Hematopoietic multipotent progenitor cell treated with erythropoietin and hydrocortisone succinate and interleukin-3 and kit ligand, for 17 days (in vitro differentiated cells): ENCODE measurements at places on chromosomes 11 and 22.

DNA sequence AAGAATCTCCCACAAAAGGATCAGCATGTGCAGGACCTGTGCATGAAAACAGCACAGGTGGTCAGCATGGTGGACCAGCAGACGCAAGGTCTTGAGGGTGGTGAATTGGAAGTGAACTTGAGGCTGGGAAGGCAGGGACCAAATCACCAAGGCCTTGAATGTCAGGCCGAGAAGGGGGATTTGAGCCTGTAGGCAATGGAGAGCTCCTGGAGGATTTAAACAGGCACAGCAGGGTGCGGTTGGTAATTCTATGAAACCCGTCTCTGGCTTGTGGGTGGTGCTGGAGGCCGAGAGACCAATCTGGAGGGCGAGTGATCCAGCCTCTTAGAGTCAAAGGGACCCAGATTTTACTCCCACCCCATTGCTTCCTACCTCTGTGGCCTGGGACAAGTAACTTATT lies 2.4 kb downstream of the TSKU start:
- peak; percentile 19 for DNase-seq

- no peak for DNase-seq
These were observed 12.5 kb downstream of the SLC6A5 start for GRCh38 chr11:20611892-20612291.

DNA sequence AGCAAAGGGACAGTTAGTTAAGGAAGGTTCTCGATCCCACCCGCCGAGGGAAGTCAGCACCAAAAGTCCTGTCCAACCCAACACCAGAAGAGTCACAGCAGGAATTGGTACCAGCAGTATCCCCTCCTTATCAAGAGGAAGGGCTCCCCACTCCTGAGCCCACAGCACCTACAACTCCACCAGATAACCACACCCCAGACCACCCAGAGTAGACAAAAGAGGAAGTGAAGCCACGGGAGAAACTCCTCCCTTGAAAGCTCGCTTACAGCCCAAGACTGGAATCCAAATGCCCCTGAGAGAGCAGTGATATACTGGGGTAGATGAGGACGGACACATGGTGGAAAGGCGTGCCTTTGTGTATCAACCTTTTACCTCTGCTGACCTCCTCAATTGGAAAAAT lies 7.3 kb upstream of the CD5 start:
- no peak for DNase-seq

DNA sequence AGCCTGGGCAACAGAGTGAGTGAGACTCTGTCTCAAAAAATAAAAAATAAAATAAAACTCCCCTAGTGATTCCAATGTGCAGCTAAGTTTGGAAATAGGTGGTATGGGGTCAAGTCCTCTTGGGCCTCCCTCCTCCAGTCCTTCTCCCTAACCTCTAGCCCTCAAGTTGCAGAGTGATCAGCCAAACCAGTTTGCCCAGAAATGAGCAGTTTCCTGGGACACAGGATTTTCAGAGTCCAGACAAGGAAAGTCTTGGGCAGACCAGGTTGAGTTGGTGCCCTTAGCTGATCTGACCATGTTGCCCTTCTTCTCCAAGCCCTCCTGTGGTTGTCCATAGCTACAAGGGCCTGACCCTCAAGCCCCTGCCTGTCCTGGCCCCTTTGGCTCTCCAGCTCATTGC lies 7.9 kb downstream of the TCN2 start:
- DNase-seq = no peak

DNA sequence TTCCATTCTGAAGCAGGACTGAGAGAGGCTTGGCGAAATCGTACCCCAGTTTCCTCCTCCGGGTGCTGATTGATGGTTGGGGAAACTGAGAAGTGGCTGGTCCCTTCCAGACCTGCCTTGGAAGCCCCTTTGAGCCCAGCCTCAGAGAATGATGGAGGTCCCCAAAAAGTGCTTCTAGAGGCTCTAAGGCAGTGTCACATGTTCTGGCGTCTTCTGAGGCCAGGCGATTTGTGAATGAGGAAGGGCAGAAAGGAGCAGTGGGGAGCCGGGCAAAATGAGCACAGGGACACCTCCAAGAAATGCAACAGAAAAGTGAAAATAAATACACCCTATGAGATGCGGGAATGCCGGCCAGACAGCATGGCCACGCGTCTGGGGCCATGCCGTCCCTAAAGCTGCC lies 1.0 kb upstream of the LIF start:
- DNase-seq = no peak

DNA sequence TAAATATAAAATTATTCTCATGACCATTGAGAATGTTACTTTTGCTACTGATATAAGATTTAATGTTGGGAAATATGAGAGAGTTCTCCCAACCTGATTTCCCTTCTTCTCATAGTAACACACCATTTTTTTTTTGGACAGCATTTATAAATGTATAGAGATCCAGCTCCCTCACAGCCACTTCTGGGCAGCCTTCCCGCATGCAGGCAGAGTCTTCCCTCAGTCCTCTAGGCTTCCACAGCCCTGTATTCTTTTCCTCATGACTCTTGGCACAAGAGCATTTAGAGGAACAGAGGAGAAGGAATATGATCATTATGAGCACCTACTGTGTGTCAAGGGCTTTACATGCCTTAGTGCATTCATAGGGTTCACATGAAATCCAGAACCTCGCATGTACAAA lies 9.0 kb downstream of the DTX4 start:
- no peak for DNase-seq

- DNase-seq = no peak
These were observed 16.6 kb downstream of the TUG1 start for GRCh38 chr22:30985561-30986208.

- no peak for DNase-seq
These were observed 4.6 kb downstream of the CD151 start for GRCh38 chr11:837189-837989.

- no peak for DNase-seq
These were observed 639 bp downstream of the TRIOBP start for GRCh38 chr22:37697538-37697835.

- DNase-seq = no peak
These were observed 13.0 kb upstream of the MYRF start for GRCh38 chr11:61739413-61739812.

DNA sequence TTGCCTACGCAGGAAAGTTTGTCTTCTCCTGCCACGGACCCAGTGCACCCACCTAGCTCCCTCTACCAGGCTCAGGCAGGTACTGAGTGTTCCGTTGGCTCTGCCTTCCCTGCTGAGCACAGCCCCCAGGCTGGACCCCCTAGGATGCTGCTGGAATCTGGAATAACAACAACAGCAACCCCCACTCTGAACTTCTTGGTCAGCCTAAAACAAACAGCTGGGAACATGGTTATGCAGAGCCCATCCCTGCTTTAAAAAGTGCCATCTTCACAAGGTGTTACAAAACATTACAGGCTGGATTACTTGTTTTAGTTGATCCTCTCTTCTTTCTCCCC lies 1.8 kb downstream of the OPCML start:
- no peak for DNase-seq

- no peak for DNase-seq
These were observed 2.0 kb downstream of the FIBIN start for GRCh38 chr11:26995701-26996460.

DNA sequence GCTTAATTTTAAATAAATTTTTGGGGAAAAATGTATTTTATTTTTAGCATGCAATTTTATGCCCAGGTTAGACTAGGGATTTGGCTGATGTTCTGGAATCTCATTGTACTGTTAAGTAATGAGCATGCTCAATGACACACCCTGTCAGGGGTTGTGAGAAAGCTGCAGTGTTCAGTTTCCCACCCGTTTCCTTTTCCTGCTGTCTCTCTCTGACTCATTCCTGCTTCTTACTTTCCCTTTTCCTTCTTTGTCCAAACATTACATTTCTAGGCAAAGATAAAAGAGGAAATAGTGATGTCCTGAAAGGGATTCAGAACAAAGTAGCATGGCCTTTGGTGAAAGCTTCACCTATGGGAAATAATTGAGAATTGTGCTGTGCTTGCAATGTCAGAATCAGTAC lies 22.7 kb downstream of the OOSP3 start:
- no peak for DNase-seq

GRCh38 chr22:43274595-43275240 lies 68.5 kb downstream of the SCUBE1 start:
- no peak for DNase-seq

DNA sequence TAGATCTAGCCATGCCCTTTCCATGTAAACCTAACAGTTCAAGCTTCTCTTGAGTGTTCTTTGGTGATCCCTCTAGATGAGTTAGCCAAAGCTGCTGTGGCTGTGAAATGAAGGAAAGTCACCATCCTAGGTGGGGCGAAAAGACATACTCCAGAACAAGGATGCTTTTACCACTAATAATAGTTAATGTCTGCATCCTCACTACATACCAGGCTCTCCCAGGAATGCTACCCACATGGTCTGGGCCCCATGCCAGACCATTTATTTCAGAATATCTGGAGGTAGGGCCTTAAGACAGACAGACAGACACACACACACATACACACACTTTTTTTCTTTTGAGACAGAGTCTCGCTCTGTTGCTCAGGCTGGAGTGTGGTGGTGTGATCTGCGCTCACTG lies 14.7 kb downstream of the ABTB2 start:
- DNase-seq = no peak

- no peak for DNase-seq
These were observed 507.1 kb upstream of the CCDC90B start for GRCh38 chr11:83793310-83793709.

GRCh38 chr11:105857728-105858127 lies 164.3 kb downstream of the MSANTD4 start:
- DNase-seq = no peak

GRCh38 chr22:23583836-23584235 lies 3.7 kb upstream of the IGLL1 start:
- no peak for DNase-seq

DNA sequence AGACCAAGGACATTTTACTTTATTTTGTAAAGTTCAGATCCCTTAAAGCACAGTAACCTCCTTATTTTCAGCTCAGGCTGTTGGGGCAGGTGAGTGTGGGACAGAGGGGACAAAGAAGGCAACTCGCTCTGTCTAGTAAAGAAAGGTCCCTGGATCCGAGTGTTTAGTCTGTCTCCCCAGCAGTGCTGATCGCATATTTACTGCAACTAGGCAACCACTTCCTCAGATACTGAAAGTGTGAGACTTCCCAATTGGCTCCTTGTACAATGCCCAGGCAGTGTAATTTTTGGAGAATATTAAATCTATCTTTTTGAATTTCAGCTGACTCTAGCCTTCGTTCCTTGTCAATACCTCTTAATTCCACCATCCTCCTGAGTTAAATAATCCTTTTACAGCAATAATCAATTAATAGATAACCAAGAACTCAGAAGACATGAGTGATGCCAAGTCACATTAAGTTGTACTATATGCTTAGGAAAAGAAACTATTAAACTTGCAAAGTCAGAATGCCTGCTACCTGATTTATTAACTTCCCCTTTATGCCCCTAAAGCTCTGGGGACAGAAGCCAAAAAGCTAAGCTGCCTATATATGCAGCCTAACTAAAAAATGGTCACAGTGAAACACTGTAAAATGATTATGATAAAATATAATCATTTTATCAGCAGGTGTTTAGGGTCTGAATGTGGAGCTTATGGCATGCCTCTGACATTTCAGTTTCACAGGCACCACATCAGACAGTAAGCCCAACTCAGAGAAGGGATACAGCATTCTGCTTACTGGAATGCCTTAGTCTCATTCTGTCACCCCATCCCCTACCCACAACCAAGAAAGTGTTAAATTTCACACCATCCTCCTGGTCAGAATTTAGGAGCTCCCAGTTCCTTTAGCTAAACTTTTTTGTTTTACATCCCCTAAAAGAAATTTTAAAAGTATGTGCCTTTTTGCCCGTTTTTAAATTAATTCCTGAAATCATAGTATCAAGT lies 138.7 kb downstream of the TRIM44 start:
- no peak for DNase-seq

DNA sequence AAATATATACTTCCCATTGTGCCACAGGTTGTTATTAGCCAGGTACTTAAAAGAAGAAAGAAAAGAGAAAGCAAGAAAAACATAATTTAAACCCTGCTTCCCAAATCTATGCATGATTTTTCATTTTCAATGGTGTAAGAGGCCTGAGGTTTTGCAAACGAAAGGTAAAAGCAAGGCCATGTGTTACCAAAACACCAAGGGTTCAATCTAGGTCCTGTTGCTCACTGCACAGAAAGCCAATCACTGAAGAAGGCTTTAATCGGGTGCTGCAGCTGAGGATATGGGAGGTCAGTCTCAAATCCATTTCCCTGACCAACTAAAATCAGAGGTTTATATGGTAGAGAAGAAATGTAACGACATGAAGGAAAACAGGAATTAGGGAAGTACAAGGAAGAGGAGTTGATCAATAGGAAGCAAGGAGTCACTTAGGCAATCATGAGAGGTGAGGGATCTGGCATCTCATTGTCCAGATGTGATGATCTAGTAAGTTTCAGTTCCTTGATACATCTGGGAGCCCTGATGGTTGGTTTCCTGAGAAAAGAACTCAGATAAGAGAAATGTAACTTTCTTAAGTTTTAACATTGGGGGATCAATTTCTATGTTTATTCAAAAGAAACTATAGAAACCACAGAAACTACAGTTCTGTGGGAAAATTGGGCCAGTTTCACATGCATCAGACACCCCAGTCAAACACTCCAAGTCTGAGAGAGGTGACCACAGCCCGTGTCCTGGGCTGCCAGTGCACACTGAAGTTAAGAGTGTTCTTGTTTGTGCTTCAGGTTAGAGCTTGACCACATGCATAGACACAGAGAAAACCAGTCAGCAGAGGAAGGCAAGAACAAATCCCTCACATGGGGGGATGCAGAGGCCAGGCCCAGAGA lies 18.1 kb upstream of the DKK3 start:
- no peak for DNase-seq

DNA sequence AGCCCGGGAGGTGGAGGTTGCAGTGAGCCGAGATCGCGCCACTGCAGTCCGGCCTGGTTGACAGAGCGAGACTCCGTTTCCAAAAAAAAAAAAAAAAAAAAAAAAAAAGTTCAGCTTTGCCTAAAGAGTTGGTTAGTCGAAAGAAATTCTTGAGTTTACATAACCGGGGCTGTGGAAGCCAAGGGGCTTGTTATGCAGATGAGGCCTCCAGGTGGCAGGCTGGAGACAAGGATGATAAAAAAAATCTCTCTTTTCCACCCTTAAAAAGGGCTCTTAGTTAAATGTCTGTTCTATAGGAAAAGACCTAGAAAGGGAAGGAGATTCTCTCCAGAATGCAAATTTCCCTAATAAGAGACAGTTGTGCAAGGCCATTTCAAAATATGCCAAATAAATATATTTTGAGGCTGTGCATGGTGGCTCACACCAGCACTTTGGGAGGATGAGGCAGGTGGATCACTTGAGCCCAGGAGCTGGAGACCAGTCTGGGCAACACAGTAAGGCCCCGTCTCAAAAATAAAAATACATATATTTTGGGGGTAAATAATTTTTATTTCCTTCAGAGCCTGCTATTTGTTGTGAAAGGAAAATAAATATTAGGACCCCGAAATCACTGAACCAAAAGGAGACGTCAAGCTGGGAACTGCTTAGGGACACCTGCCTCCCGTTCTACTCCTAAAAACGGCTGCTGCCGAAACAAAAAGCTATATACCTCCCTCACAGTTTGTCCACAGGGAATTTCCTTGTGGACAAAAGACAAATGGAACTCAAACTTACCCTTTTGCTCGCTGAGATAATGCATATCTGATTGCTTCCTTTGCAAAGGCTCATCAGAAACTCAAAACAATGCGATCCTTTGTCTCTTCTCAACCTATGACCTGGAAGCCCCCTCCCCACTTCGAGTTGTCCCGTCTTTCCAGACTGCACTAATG lies 2.4 kb upstream of the IFITM2 start:
- DNase-seq = peak; percentile 19
